ENCODE measurements at places on chromosomes 11 and 22.
A peak's percentile ranks its signal among the peaks of the same experiment; 100 is the strongest.

DNA sequence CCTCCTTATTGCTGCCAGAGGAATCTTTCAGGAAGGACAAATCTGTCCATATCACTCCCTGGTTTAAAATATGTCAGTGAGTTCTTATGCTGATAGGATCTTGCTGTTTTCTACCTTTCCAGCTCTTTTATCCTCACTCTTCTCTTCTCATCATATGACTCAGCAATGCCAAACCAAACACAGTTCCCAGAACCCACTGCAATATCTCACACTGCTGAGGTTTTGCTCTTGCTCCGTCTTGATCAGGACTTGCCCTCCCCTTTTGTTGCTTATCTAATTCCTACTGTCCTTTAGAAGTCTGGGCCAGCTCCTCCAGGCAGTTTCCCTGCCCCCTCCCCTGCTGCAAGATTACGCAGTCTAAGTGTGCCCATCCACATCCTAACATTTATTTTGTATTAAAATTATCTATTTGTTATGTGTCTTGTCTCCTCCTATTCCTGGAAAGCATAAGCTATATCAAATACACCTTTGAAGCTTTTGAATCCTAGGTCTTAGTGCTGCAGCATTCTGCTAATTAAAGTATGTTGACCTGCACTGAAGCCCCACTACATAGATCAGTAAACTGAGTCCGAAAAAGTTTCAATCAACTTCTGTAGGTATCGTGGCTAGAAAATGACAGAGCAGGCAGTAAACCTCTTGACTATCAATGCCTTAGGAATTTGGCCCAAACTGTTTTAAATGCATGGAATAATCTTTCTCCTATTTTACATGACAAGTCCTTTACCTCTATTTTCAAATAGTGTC is 119.2 kb upstream of the C11orf87 start:
- DNase-seq = no peak

DNA sequence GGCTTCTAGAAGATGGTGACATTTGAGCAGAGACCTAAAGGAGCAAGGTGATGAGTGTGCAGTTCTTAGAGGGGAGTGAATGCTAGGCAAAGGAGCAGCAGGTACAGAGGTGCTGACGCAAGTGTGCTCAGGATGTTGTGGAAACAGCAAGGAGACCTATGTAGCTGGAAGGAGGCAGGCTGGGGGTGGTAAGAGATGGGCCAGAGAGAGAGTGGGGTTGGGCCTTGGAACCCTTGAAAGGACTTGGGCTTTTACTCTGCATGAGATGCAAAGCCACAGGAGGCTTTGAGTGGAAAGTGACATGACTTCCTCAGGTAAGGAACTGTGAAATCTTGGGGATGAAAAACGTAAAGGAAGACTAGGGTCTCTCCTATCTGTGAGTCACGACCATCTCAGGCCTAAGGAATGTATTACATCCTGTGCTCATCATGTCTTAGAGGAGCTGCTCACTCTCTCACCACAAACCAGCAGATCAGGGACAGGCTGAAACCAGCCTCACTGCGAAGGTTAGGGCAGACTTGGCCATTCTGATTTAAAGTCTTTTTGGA is 65.4 kb downstream of the MICAL2 start:
- no peak for DNase-seq

DNA sequence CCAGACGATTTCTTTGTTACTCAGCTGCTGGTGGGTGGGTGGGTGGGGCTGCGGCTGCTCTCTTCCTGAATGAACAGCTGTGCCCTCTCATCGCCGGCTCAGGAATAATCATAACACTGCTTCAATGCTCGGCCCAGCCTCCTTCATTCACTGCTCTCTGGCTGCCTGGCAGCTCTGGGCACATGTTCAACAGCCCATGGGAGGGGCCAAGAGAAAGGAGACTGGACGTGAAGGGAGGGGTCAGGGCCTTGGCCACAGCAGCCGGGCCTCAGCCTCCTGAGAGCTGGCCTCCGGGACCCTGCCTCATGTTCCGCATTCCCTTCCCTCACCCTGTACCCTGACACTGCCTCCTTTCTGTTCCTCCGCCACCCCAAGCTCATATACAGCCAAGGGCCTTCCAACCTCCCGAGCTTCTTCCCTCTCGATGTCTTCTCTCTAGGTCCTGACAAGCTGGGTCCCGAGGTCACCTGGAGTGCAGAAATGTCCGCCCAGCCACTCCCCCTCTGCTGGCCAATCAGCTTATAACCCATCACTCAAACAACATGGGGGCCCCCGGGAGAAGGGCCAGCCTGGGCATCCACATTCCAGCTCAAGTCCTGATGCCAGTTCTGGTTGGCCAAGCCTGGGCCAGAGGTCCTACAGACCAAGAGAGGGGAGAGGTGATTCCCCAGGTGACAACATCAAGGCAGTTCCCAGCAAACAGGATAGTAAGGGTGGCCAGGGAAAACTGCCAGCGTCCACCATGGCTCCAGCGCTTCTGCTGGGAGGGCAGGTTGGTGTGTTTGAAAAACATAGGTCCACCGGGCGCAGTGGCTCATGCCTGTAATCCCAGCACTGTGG is 3.2 kb upstream of the CSDC2 start:
- DNase-seq = no peak

DNA sequence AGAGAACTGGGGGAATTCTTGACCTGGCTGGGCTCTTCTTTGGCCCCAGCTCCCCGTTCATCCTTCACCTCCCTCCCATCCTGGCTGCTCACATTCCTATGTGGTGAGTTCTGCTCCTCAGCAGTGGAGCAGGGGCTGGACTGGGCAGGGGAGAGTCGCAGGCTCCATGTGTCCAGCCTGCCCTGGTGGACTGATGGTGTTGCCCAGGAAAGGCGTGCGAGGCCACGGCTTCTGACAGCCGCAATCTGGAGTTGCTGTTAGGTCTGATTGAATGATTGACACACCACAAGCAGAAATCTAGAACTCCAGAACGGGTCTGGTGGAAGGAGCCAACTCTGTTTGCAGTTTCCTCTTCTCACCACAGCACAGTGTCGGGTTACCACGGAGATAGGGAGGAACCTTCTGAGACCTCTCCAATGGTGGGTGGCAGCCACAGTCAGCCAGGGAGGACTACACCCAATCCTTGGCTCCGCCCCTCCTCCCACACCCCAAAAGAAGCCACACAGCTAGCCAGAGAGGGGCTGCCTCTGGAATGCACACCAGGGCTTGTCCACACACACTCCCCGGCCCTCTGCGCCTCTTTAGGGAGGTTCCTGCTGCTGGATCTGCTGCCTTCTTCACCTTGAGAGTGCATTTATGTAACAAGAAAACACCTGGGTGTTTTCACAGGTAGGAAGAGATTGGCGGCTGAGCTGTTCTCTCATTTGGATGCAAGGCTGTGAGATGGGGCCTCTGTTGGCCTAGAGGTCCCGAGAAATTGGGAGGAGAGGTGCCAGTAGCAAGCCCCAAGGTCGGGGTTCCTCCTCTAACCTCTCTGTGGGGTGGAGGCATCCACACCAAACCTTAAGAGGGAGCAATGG is 56.4 kb upstream of the CD44 start:
- DNase-seq = peak; percentile 91

DNA sequence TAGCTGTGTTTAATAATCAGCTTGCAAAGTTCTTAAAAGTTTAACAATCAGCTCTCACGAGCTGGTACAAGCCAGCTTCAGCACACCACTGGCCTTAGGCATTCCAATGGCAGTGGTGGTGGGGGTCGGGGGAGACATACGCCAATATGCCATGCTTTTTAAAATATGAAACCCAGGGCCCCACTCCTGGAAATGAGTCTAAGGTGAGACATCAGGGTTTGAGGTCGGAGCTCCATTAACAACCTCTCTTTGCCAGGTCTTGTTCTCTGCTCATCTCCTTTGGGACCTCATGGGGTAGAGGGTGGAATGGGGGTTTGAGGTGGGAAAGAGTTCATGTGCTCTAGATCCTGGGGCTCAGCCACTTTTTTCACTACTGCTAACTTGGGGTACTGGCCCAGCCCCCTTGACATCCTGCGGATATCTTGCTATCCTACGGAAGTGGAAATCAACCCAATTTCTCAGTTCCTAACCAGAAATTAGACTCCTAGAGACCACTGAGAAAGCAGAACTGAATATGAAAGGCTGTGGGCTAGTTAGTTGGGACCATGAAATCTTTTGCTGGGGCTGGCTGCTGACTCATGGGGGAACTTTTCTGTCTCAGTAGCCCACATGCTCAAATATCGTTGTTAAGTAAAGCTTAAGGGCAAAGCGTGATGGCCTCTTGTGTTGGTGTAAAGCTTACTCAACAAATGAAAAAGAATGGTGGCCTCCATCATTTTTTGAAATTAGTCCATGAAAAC is 90.1 kb downstream of the PDHX start:
- peak; percentile 35 for DNase-seq

DNA sequence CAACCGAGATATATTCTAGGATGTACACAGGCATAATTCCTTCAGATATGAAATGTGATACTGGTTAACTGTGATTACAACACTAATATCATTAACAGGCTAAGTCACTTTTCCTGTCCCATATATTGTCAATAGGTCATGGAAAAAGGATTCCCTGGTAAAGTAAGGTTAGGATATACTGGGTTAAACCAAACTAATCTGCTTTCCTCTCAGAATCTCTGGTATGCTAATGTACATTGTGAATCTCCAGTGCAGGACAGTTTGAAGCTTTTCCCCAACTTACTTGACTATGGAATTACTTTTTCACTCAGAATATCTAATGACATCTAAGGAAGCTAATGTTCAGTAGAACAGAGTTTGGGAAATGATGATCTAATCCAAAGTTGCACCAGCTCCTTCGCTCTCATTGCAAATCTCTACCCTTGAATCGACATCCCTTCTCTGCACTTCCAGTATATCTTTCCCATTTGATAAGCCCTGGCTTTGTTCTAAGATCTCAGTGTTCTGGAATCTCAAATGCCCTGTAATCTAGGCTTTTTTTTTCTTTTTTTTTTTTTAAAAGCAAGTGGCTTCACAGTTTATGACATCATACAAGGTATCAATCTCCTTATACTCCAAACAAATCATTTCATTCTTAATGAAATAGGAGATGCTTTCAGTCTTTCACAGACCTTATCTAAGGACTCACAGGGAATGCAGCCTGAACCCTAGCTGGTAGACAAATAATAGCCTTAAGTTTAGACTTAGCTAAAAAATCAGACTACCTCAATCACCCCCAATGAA is 43.8 kb downstream of the COPB1 start:
- DNase-seq = no peak

DNA sequence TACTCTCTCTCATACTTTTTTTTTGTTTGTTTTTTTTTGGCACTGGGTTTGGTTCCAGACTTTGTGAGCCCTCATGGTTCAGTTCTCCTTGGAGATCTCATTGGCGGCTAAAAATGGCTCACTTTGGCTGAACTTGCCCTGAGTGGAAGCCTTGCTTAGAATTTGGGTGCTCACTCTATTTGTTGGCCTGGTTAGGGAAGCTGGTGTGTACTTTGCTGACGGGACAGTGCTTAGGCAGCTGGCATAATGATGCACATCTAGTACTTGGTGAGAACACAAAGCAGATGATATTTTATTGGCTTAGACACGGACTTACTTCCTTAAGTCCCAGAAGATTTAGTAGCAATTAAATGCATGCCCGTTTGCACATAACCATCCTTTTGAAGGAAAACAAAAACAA is 66.5 kb upstream of the GRAMD1B start:
- DNase-seq = no peak

- peak; percentile 14 for DNase-seq
These were observed 15.9 kb upstream of the APOBEC3A start for GRCh38 chr22:38941488-38941987.

GRCh38 chr22:47437110-47437509 is 674.7 kb downstream of the TBC1D22A start:
- DNase-seq = no peak

- DNase-seq = no peak
These were observed 76.2 kb upstream of the POU2AF2 start for GRCh38 chr11:111169367-111169766.

GRCh38 chr11:8092587-8093424 is 11.8 kb downstream of the TUB start:
- DNase-seq = peak; percentile 12

GRCh38 chr11:35515224-35515623 is 10.2 kb downstream of the PAMR1 start:
- DNase-seq = no peak

- DNase-seq = no peak
These were observed 886.4 kb downstream of the BRD1 start for GRCh38 chr22:48941033-48941902.

DNA sequence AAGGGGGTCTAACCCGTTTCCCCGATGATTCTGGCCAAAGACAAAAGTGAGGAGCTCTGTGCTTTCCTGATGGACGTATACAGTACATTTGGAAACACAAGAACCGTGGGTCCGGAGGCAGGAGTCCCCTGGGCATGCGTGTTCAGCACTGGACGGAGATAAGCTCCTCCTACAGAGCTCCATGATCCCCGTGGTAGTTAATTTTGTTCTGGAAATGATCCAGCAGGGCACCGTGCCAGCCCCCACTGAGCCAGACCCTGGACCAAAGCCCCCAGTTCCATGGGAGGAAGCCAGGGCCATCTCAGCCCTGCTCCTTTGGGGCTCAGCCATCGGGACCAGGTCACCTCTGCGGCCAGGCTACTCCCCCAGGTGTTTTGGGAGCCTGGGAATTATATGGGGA is 83.3 kb downstream of the TRMU start:
- no peak for DNase-seq

DNA sequence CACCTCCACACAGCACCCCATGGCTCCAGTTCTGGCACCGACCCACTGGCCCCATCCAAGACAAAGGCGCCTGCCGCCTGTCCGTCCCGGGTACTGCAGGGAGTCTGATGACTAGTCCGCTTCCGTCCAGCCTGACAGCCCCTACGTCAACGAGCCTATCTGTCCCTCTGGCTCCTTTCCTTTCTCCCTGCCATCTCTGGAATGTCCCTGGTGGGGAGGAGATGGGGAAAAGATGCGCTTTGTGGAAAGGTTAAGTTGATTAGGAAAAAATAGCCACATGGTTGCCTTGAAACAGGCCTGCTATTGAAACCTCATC is 10.4 kb downstream of the PDGFB start:
- DNase-seq = no peak

DNA sequence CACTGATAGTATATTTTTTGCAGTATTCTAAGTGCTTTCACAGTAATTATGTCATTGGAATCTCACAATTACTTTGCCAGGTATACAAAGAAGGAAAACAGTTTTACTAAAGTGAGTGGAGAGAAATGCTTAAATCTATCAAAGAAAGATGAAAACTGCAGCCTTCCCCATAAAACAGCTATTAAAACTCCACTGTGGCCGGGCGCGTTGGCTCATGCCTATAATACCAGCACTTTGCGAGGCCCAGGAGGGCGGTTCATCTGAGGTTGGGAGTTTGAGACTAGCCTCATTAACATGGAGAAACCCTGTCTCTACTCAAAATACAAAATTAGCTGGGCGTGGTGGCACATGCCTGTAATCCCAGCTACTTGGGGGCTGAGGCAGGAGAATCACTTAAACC is 19.1 kb downstream of the OR51E1 start:
- no peak for DNase-seq

- DNase-seq = peak; percentile 62
These were observed 505 bp downstream of the NUDT22 start for GRCh38 chr11:64226507-64227051.

All from CD4-positive, alpha-beta T cell treated with Interleukin-6 at 100 ng/mL for 8 hours (primary cell).